ENCODE measurements at places on chromosomes 12 and 14.
A peak's percentile ranks its signal among the peaks of the same experiment; 100 is the strongest.

DNA sequence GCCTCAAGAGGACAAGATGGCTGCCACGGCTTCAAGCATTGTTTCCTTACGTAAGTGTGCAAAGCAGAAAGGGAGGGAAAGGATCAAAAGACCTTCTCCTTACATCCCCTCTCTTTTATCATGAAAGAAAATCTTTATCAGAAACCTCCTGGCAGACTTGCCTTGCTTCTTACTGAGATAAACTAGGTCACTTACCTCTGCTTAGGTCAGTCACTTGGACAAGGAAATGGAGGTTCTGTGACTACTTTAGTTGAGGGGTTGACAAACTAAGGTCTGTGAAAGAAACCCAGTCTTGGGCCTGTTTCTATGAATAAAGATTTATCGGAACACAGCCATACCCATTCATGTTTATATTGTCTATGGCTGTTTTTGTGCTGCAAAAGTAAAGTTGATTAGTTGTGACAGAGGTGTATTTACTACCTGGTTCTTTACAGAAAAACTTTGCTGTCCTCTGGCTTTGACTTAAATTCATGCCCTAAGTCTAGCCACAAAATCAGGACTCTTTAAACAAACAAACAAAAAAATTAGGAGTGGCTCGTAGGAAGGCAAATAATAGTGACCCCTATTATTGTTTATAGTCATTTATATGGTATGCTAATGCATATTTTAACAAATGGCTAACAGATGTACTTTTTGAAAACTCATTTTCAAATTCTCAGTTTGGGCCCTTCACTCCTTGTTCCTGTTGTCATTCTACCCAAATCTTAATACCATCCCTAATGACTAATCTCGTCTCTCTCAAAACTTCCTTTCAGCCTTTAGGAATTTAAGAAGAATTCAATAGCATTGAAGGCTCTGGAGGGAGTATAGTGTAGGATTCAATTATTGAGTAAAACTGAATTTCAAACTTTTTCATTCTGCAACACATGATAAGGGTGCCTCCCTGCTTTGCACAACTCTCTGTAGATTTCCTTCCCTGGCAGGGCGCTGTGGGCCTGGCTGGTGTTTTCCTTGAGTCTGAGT is 42.0 kb upstream of the ATP2B1 start:
- no peak for DNase-seq

DNA sequence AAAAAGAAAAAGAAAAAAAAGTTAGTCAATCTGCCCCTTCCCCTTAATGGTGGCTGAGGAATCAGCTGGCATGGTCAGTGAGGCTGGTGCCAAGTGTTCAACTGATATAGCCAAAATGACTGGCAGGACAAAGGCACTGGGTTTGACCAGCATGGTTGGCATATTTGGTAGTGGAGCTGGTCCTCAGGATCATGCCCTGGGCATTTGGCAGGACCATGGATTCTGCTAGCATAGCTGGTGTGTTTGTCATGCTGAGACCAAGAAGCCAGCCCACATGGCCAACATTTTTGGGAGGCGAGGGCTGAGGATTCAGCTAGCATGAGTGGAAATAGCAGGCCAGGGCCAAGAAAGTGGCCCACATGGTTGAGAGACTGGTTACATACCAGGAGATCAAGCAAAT is 136.5 kb downstream of the FBXL14 start:
- no peak for DNase-seq

GRCh38 chr14:56341766-56342493 is 223.7 kb downstream of the PELI2 start:
- no peak for DNase-seq

GRCh38 chr12:15405606-15406005 is 83.3 kb downstream of the PTPRO start:
- DNase-seq = peak; percentile 73

DNA sequence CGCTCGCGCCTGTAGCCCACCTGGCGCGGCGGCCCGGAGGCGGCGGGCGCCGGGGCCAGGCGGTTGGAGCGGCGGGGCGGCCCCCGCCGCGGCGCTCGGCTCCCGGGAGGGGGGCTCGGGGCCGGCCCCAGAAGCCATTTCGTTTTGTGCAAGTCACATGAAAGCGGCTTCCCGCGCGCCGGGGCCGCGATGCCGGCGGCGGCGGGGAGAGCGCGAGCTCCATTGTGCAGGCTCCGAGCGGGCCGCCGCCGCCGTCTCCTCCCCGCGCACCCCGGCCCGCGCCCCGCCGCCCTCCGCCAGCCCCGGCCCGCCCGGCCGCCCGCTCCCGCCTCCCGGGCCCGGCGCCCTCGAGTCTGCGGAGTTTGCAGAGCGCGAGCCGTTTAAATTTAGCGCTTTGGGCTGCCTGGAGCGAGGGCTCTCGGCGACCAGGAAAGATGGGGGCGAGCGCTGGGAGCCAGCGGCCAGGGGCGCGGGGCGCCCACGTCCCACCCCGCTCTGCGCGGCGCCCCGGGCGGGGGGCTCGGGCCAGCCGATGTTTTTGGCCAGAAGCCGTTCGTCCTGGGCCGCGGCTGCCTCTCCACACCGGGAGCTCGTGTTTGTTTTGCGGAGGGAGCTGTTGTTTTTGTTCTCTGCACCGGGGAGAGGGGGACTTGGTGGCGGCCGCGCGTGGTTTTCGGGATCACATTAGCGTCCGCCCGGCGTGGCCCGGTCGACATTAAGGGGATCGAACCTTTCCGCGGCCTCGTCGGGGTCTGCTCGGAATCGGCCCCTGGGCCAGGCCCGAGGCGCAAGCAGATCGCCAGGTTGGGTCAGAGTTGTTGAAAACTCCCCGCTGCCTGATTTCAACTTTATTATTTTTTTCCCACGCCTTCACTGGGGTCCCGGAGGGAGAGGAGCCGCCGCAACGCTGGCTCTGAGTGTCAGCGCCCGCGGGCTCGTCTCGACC is 982 bp downstream of the BCL7A start:
- peak; percentile 45 for DNase-seq

GRCh38 chr14:29205658-29206057 is 439.1 kb downstream of the FOXG1 start:
- DNase-seq = no peak

GRCh38 chr12:19192710-19193109 is 63.2 kb downstream of the PLEKHA5 start:
- no peak for DNase-seq

DNA sequence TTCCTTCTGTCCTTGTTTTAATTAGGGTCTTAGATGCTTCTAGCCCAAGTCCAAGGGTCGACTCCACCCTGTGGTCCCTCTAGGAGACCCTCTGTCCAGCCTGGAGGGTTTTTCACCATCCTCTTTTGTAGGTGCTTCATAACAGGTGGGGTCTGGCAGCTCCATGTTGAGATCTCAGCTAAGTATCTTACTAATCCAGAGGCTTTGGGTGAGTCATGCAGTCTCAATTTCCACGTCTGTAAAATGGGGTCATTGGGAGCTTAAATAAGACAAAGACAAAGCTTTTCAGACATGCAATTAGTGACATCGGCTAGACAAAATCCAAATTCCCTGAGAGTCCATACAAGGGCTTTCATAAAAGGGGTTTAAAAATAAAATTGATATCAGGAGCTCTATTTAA is 3.2 kb downstream of the HSPB8 start:
- DNase-seq = no peak

- DNase-seq = no peak
Measured at GRCh38 chr12:25698772-25699171, 145.7 kb upstream of the LMNTD1 start.

DNA sequence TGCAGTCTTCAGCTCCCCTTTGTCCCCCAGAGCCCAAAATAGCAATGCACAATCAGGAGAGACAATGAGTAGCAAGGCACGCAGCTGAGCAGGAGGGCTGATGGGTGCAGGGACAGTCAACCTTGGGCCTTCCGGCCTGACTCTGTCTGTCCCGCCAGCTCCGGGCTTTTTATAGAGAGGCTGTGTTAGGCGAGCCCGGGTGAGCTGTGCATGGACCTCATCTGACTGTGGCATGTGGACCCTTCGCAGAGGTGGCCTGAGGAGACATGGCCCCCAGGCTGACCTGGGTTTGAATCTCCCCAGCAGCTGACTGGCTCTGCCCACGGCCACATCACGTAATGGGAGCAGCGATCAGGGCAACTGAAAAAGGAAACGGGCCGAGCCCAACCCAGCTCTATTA is 177.9 kb downstream of the TSPAN9 start:
- DNase-seq = no peak

GRCh38 chr12:52739963-52740362 is 36.6 kb upstream of the KRT77 start:
- DNase-seq = no peak

- DNase-seq = no peak
Measured at GRCh38 chr12:92138144-92138543, 7.5 kb downstream of the BTG1 start.

- no peak for DNase-seq
Measured at GRCh38 chr12:112645586-112645985, 146.0 kb upstream of the RPH3A start.

GRCh38 chr12:46629331-46630229 is 196.2 kb downstream of the SLC38A4 start:
- DNase-seq = peak; percentile 59

- DNase-seq = no peak
Measured at GRCh38 chr12:110920324-110920910, at the start of gene MYL2. Gene MYL2, minus strand, starts transcription at chr12:110920579. Its CDS starts 50 bp downstream, at chr12:110920529.

DNA sequence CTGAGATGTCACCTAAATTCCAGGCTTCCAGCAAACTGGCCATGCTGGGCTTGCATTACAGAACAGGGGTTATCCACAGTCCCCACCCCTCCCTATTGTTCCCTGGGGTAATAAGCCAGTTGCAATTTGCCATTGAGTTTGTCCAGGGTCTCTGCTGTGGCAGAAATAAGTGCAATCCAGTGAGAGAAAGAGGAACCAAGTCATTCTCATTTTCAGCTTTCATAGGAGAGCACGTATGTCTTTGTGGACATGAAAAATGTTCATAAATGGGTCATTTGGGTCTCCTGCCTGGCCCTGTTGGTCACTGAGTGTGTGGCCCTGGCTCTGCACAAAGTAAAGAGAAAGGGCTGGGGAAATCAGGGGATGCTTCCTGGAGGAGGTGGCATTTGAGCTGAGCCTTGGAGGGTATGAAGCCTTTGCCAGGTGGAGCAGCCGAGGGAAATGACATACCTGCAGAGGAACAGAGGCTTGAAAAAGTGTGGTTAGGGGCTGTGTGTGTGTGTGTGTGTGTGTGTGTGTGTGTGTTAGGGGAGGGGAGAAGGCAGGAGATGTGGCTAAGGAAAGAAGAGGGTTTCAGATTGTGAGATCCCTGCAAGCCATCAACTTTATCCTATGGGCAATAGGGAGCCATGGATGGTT is 29.3 kb downstream of the CMKLR1 start:
- DNase-seq = no peak

GRCh38 chr14:53902307-53902706 is 54.3 kb downstream of the BMP4 start:
- DNase-seq = no peak

- DNase-seq = no peak
Measured at GRCh38 chr12:59904874-59905521, 309.2 kb downstream of the SLC16A7 start.

DNA sequence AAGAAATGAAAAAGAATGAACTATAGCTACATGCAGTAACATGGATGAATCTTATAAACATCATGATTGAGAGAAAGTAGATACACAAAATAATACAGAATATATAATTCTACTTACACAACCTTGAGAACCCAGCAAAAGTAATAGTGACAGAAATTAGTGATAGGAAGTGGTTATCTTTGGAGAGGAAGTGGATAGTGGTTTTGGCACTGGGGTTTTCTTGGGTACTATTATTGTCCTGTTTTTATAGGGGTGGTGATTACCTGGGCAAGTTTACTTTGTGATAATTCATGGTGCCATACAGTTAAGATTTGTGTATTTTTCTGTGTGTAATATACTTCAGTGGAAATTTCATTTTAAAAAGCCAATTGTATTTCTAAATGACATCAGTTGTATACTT is 352.7 kb downstream of the AEBP2 start:
- DNase-seq = no peak

- peak; percentile 14 for DNase-seq
Measured at GRCh38 chr14:26596543-26597061, 1.2 kb downstream of the NOVA1 start.
